Chondrocyte (in vitro differentiated cells): ENCODE measurements at places on chromosomes 4 and X.

- DNase-seq, result no peak
Measured at GRCh38 chr4:94782707-94783106, 25.0 kb downstream of the BMPR1B start.

GRCh38 chr4:153576443-153576774, 107.7 kb upstream of the TLR2 start:
- DNase-seq, result no peak

DNA sequence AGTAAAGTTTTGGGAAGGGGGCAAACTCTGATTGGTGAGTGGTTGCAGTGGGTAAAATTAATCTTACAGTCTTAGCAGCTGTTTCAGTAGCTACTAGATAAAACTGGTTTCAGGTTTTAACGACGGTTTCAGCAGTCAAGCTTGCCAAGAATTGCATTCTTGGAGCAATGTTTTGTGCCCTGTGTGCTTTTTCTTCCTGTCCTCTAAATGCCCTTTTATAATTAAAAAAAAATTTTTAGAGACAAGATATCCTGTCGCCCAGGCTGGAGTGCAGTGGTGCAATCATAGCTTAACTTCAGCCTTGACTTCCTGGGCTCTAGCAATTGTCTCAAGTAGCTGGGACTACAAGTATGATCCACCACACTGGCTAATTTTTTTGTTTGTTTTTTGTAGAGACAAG, 6.3 kb upstream of the PPEF2 start:
- no peak for DNase-seq

DNA sequence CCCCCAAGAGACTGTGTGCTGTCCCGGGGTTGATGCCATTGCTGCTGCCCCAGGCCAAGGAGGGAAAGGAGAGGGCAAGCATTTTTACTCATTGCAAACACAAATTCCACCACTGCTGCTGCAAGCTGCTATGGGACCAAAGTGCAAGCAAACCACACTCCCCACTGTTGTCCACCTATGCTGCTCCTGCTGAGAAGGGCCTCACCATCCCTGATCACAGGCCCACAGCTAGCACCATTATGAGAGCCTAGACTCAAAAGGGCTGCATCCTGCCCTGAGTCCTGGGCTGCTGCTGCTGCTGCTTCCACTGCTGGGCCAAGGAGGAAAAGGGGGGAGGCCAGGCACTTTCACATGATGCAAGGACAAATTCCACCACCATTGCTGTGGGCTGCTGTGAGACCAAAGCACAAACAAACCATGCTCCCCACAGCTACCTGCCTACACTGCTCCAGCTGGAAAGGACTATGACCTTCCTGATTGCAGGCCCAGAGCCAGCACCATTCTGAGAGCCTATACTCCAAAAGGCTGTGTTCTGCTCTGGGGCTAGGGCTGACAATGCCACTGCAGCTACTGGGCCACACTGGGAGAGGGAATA, 218.2 kb upstream of the ZCCHC13 start:
- DNase-seq, result no peak

DNA sequence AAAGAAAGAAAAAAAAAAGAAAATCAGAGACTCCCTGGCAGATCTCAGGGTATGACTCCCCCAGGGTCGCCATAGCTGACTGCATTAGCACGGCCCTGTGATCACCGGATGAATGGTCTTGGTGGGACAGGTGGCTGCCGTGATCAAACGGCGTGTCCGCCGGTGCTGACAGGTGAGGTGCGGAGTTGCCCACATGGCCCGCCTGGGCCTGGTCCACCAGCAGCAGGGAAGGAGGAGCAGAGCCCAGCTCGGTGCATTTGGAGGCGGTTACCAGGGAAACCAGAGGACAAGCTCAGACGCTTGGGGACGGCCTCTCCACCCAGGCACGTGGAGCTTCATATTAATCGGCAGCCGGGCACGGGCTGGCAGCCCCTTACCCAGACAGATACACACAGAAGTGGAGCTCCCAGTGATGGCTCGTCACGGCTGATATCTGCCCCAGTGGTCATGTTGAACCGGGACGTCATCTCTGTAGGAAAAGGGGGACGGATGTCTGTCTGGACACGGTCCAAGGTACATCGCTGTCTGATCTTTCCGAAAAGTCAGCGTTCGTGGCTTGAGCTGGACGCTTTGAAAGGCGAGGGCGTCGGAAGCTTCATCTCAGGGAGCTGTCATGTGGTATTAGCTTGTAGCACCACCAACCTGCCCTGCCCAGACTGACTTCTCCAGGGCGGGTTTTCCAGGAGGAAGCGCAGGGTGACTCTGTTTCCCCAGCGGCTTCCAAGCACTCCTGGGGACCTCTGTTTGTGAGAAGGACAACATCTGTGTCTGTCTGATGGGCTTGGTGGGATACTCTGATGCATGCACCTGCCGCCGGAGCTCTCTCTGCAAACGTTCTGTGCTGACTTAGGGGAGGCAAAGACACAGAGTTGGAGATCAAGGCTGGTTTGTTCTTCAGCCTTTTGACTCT, 180.7 kb downstream of the CRLF2 start:
- no peak for DNase-seq

GRCh38 chrX:84634201-84634782, 132.0 kb upstream of the HDX start:
- no peak for DNase-seq

GRCh38 chr4:173093361-173093760, 75.2 kb upstream of the GALNT7 start:
- no peak for DNase-seq

DNA sequence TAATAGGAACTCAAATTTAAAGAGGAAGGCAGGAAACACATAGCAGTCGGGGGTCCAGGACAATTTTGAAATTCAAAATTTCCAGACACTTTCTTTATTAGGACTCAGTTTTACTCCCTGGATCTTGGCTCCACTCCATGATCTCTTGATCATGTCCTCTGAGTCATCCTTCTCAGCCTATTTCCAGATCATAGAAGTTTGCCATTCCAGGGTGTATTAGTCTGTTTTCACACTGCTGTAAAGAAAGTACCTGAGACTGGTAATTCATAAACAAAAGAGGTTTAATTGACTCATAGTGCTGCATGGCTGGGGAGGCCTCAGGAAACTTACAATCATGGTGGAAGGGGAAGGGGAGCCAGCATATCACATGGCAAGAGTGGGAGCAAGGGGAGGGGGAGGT, 564.7 kb upstream of the ACTRT1 start:
- no peak for DNase-seq

DNA sequence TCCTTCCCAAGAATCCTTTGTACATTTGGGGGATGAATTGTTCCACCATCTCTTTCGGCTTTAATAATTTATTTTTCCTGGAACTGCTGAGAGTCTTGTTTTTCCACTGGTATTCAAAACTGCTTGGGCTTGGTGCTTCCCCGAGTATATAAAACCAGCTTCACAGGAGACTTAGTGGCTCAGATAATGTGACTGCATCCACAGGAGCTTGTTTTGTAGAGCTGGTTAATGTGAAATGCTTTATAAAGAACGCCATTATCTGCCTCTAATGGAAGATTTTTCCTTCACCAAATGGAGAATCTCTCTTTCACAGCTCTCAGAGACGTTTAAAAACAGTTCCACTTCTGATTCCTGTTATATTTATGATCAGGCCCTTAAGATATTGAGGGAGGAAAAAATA, 935.5 kb downstream of the RAB28 start:
- DNase-seq, result no peak

- no peak for DNase-seq
Measured at GRCh38 chr4:153122855-153123254, 81.4 kb upstream of the TRIM2 start.

- DNase-seq, result no peak
Measured at GRCh38 chr4:99817309-99817890, 773 bp downstream of the DAPP1 start.

- no peak for DNase-seq
Measured at GRCh38 chr4:184350964-184351363, 123.4 kb downstream of the IRF2 start.

DNA sequence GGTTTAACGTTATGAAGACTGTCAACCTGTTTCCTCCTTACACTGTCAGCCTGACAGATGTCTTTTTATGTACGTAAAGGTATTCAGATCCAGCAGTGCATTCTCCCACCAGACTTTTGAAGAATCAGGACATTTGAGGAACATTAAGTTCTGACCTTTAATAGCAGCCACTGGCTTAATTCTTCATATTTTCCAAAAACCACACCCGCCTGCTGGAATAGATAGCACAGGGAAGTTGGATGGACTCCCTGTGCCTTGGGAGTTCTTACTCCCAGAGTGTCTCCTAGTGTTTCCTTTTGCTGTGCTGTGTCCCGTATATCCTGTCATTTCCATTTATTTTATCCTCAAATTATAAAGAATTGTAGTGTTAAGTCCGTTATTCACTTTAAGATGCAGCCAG, 94.5 kb downstream of the AFF1 start:
- DNase-seq, result no peak

- no peak for DNase-seq
Measured at GRCh38 chrX:10739426-10739825, 119.0 kb upstream of the MID1 start.

DNA sequence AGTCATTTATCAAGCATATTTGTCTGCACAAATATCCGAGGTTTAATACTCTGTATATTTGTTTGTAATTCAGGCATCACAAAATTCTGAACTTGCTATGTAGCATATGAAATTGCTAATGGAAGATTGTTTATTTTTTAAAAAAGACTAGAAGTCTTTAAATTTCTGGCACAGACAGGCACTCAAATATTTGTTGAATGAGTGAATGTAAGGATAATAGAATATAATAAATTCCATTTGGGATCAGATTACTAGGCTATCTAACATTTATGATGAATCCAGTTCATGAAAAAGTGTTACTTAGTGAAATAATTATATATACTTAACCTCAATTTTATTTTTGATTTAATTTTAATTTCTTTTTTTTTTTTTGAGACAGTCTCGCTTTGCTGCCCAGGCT, 30.4 kb upstream of the TEC start:
- DNase-seq, result no peak

DNA sequence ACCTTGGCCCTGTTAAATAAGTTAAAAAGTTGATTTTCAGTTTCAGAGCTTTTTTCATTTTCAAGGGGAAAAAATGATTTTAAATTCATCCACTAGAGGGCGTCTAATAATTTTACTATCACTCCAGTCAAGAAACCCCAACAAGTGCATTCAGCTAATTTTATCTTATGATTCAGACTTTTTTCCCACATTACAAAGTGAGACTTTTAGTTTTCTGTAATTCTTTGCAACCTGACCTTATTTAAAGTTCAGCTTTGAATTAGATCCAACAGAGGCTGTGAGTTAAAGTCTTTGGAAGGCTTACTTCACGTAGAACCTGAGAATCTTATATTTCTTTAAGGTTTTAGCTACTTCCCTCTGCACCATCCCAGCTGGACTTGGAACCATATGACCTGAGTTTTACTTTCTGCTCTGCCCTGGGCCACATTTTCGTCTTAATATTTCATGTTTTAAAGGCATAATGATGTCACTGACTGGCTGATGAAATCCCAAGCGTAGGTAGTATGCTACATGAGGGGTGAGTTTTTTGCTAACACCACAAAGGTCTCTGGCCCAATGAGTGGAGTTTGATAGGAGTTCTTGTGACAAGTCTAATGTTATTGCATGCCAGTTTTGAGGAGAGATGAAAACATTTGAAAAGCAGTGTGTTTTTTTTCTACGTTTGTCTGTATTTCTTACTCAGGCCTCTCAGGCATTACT, 7.2 kb downstream of the GNRHR start:
- no peak for DNase-seq

- no peak for DNase-seq
Measured at GRCh38 chr4:147546349-147546748, 65.5 kb downstream of the EDNRA start.

DNA sequence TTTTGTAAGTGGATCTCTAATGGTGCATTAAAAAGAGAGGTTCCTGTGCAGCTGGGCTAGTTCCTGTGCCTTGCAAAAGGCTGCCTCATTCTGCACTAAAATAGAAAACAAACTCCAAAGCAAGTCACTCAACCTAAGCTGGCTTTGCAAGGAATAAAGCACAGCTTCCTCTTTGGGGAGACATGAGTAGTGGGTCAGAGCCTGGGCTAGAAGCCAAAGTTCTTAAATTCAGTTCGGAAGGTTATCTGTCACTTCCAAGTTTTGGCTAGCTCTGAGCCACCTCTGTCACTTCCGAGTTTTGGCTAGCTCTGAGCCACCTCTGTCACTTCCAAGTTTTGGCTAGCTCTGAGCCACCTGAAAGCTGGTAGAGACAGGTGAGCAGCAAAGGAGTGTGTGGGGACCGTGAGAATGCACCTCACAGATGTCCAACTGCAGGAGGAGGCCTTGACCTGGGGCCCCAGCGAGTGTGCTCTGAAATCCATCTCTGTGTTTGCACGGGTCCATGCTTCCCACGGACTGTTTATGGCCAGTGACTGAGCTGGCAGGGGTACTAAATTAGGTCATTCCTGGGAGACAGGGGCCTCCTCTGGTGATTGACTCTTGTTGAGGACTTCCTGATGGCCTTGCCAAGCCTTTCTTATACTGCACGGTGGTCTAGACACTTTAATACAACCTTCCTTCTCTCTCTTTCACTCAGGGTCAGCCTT, 36.4 kb upstream of the MAMLD1 start:
- no peak for DNase-seq

DNA sequence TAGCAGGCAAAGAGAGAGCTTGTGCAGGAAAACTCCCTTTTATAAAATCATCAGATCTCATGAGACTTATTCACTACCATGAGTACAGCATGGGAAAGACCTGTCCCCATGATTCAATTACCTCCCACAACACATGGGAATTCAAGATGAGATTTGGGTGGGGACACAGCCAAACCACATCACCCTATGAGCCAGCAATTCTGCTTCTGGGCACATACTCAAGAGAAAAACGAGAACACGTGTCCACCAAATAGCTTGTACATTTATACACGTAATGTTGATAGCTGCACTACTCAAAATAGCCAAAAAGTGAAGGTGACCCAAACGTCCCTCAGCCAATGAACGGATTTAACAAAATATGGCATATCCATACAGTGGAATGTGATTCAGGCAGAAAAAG, 94.5 kb upstream of the DHRSX start:
- no peak for DNase-seq

DNA sequence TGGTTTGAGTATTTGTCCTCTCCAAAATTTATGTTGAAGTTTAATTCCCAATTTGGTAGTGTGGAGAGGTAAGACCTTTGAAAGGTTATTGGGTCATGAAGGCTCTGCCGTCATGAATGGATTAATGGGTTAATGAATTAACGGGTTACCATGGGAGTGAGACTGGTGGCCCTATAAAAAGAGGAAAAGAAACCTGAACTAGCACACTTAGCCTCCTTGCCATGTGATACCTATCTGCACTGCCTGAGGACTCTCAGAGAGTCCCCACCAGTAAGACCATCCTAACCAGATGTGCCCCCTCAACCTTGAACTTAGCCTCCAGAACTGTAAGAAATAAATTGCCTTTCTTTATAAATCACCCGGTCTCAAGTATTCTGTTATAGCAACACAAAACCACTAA, 39.3 kb downstream of the PAGE1 start:
- DNase-seq, result no peak

- no peak for DNase-seq
Measured at GRCh38 chrX:150371877-150372276, 8.8 kb downstream of the MAMLD1 start.

GRCh38 chrX:114930227-114930626, 87.2 kb downstream of the IL13RA2 start:
- no peak for DNase-seq
